Germinal center (tissue), 1 donor: ENCODE measurements at places on chromosomes 6 and 20.

GRCh38 chr6:116963972-116964371 lies 86.9 kb downstream of the RFX6 start:
- no peak for DNase-seq

GRCh38 chr20:18224968-18225568 lies 63.3 kb upstream of the ZNF133 start:
- no peak for DNase-seq

GRCh38 chr6:24875534-24875901 lies 60.2 kb downstream of the RIPOR2 start:
- no peak for DNase-seq

GRCh38 chr6:40986921-40987819 lies 51.9 kb downstream of the UNC5CL start:
- DNase-seq, result no peak

- no peak for DNase-seq
Observed at GRCh38 chr20:22620342-22620741, 36.0 kb upstream of the FOXA2 start.

DNA sequence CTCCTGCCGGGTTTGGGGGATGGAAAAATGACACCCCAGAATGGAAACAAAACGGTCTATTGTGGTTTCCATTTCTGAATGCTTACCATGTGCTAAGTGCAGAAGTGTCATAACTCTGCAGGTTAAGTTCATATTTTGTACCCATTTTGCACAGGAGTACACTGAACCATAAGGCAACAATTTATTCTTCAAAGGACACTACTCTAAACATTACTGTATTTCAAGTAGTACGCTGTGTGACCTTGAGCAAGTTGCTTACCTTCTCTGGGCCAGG lies 9.8 kb upstream of the ID1 start:
- DNase-seq, result no peak

DNA sequence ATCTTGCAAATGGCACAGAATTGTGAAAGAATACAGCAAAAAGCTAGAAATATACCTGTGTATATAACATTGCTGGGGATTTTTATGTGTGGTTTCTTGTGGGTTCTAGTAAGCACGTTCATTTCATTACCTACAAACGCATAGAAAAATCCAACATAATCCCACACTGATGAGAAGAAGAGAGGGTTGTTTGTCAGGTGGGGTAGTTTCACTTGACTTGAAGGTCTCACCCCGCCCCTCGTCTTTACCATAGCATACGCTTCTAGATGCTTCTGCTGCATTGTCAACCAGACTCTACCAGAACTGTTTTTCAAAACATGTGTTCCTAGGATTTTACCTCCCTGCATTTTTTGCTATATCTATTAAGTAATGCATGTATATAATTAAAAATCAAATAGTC lies 284.1 kb upstream of the TAB2 start:
- no peak for DNase-seq

GRCh38 chr20:14956026-14956425 lies 618.6 kb upstream of the FLRT3 start:
- no peak for DNase-seq

DNA sequence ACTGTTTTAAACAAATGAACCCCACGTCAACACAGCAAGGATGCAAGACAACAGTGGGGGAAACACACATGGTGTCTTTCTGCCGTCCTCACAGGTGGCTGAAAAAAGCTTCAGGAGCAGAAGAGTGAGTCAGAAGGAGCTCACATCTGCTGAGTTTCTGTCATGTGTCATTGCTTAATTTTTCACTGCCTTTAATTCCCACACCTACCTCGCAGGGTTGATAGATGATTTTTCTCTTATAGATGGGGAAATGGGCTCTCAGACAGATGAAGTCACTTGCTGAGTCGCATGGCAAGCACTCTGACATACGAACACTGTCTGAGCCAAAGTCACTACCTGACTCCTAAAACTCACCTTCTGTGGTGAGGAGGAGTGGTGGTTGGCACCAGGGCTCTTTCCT lies 28.3 kb upstream of the CARMIL1 start:
- DNase-seq, result no peak

- DNase-seq, result no peak
Observed at GRCh38 chr6:22141241-22141745, 155.5 kb downstream of the PRL start.

DNA sequence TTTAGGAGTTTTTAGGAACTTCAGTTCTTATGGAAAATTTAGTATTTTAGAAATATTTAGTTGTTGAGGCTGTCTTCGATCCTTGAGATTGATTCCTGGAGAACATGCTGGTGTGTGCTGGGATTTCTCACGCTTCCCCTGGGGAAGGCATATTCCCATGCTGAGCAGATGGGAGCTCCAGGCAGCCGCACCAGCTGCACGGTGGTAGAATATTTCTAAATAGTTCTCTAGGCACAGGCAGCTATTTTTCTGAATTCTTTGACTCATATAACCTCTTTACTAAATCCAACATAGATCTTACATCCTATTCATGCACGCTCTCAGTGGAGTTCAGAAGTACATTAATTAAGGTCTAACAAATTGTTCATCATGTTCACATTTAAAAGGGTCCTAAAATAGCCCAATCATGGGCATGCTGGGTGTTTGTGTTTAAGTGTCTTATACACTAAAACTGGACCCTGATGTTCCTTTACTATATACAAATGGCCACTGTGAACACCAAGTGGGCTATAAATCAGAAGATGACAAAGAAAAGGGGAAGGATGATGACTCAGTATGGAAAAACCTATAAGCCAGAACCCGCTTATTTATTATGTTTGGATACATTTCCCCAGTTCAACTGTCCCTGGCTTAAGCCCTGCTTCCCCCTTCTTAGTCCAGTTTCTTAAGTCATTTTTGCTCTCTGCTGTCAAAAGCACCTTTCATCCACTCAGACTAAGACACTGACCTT lies 138.5 kb downstream of the UST start:
- no peak for DNase-seq

- peak; percentile 13 for DNase-seq
Observed at GRCh38 chr6:159761129-159761872, 544 bp upstream of the ACAT2 start.

DNA sequence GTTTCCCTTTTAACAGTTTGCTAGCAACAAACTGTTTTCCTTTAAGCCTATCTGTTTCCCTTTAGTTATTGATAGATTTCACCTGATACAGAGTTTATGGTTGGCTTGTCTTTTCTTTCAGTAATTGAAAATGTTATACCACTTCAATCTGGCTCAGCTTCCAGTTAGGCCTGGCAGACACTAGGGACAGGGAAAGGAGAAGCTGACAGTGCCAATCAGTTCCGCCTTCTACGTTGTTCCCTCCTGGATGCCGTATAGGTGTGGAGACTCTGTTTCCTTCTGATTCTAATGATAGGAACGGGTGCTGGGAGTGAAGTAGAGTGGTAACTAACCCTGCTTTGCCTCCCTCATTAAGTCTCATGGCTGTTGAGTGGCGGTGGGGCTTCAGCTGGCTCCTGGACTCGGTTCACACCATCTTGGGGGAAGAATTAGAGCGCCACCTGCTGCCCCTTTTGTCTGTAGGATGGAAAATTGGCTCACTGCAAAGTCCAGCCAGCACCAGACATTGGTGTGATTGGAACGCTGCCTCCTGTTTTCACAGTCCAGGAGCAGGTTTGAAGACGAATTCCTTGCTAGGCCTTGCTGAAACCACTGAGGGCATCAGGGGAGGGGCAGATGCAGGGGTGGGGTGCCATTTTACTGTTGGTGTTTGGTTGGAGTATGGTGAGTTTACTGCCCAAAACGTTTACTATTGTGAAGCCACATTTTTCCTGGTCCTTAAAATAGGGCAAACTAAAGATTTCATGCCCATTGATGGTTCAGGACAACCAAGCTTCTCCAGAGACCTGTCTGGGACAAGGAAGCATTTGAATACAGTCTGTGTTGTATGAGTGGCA lies 1729.5 kb downstream of the GRIK2 start:
- no peak for DNase-seq

DNA sequence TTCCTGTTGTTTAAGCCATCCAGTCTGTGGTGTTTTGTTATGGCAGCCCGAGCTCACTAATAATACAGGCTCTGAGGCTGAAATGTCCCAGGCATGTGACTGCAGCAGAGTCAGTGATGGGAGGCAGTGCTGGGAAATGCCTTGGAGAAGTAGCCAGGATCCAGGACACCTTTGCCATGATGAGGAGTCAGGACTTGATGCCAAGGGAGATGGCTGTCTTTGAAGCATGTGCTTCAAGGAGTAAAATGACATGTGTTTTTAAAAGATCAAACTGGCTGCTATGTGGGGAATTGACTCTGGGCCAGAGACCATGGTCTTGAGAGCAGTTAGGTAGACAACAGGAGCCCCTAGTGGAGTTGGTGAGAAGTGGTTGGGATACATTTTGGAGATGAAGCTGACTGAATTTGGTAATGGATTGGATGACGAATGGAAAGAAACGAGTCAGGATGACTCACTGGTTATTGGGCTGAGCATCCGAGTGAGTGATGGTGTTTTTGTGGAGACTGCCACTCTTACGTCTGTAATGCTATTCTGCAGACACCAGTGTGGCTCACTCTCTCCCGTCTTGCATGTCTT lies 322.2 kb downstream of the PLCB1 start:
- no peak for DNase-seq

DNA sequence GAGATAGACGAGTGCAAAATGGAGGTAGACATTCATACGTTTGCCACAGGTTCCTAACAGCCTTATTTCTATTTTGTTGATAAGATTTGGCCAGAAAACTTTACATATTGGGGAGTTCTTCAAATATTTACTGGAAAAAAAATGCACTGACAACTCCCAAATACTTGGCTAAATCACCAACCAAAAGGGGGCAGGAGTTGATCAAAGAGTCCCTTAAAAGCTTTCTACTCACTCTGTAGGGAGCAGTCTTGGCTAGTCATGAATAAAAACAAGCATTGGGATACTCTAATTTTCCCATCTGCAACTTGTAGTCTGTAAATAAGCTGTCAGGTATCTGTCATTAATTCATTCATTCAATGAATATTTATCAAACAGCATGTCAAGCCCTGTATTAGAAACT lies 18.4 kb downstream of the TENT5A start:
- no peak for DNase-seq

DNA sequence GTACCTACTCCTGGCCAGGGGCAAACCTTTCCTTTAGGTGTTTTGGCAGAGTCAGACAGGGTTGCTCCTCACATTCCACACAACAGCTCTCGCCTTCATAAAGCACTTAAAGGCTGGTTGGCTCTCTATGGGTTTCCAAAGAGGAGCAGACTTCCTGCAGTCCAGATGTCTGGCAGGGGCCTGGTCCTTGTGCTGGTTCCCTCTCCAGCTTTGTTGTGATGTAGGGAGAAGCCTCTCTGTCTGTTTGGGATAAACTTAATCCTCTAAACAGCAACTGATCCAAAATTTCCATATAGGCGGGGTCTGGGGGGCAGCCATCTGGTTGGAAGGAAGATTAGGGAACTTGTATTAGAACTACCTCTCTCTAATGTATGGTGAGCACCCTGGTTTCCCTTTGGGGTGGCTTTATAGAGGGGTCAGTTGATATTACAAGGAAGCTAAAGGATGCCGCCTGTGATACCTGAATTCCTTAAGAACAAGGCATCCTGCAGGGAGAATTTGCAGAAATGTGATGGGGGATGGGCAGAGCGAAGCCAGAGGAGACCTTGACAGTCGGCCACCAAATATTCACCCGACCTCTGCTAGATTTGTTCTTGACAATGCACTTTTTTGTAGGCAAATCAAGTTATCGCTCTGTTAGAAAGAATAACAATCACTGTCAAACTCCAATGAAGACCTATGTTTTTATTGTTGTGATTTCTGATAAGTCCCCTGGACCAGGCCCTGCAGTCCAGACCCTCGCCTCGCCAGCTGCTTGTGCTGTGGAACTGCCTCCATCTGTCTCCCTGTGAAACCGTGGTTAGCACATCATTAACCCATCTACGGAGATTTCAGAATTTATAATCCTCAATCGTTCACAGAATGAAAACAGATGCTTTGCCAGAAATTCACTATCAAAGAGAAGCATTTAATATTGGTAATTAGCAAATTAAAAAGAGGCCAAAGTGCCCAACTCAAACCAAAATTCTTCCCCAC lies 94.0 kb upstream of the RALGAPA2 start:
- no peak for DNase-seq

DNA sequence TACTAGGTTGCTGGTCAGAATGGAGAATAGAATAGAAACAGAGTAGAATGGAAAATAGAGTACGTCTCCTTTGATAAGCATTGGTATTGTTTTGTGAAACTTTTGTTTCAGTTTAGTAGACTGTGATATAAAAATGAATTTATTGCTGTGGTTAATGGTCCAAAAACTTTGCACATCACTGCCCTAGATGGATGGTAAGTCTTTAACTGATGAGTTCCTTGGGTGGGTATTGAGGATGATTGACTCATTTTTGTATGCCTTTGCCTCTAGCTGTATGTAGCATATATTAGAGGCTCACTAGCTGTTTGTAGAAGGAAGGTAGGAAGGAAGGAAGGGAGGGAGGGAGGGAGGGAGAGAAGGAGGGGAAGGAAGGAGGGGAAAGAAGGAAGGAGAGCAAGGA lies 48.3 kb downstream of the ZDHHC14 start:
- DNase-seq, result no peak

GRCh38 chr6:34489207-34489805 lies 23.4 kb downstream of the PACSIN1 start:
- no peak for DNase-seq

DNA sequence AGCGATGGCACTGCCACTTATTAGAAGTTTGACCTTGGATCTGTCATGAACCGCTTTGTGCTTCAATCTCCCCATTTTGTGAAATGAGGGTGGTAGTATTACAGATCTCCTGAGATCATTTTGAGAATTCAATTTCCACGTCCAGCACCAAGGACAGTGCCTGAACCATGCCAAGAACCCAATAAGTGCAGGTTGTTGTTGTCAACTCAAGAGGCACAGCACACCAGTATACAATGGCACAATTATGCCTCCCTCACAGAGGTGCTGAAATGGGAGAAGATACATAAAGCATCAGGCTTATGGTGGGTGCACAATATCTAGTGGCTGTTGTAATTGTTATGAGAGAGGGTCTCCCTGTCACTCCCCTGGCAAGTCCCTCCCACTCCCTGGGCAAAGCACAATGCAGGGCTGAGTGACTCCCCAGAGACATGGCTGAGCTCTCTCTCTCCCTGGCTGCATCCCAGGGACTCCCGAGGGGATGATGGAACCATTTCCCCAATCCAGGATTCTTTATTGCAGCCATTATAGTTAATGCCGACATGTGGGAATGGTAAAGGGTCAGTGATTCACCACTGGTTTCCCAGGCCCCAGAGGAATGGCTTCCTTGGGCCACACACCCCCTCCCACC lies 78.7 kb downstream of the CDH22 start:
- no peak for DNase-seq
